ENCODE measurements at places on chromosomes 5 and 9.

- DNase-seq, result no peak
These were observed 316.5 kb downstream of the DIRAS2 start for GRCh38 chr9:90325913-90326653.

- no peak for DNase-seq
These were observed 73.0 kb upstream of the SNX2 start for GRCh38 chr5:122701640-122702523.

GRCh38 chr5:104538734-104539133 lies 976.1 kb upstream of the NUDT12 start:
- DNase-seq, result no peak

GRCh38 chr5:100840789-100841188 lies 62.3 kb downstream of the ST8SIA4 start:
- DNase-seq, result no peak

GRCh38 chr9:4905135-4905490 lies 80.0 kb upstream of the JAK2 start:
- DNase-seq, result no peak

DNA sequence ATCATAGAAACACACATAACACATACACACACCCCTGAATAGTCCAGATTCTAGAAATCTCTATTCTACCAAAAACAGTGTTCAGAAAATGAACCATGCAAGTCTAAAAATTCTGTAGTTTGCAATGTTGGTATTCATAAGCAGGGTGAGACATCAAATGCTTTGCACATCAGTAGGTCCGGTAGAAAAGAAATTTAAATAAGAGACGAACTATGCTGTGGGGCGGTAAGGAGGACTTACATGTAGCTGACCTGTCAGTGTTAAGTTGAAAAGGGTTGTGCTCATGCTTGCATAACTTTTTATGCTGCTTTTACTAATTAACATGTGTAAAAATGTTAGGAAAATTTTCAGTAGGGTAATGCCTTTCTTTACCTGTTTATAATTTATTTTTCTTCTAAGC lies 409.1 kb downstream of the KIAA0825 start:
- no peak for DNase-seq

GRCh38 chr9:127130661-127131538 lies 8.5 kb upstream of the ANGPTL2 start:
- peak; percentile 66 for DNase-seq

GRCh38 chr9:98142182-98142907 lies 23.3 kb upstream of the TRIM14 start:
- DNase-seq, result no peak

DNA sequence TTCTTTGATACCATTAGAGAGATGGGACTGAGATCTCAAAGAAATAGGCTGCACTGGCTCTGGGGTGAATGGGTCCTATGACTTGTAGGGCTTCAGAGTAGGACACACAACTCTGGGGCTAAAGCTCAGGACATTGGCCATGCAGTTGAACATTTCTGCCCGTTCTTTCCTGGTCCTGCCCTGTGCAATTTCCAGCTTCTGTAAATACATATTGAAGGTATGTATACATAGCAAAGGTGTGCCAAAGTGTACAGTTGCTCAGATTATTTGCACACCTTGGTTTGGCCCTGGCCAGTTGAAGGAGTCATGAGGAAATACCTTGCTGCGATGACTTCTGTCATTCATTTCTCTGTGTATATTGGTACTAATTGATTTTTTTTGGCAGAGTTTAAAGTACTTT lies 52.8 kb upstream of the TAF11L2 start:
- no peak for DNase-seq

DNA sequence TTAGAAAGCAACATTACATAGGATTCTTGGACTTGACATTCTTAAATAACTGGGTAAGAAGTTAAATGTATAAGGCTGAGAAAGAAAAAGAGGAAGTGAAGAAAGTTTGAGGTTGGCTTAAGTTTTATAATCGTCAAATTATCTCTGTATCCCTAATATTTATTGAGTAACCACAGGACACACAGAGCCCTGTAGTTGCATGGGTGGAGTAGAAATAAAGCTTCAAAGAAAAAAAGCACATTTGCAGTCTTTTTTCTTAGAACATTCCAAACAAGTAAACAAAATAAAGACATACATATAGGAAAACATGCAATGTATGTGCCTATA lies 137.0 kb downstream of the CCDC192 start:
- no peak for DNase-seq

GRCh38 chr9:98365227-98365669 lies 109.8 kb upstream of the TBC1D2 start:
- no peak for DNase-seq

DNA sequence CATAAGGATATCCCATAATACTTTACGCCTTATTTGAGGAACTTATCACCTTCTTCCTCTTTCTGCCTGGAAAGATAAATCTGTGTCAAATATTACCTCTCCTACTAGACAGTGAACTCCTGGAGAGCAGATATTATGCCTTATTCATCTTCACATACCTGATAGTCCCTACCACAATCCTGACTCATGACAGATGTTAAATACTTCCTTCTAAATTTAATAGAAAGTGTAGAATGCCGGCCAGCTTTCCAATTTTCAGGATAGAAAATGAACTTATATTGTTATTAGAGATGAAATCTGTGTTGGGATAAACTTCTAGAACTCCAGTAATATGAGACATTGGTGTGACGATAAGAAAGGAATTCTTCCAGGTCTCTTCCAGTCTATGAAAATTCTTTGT lies 89.0 kb downstream of the GCNT4 start:
- no peak for DNase-seq

DNA sequence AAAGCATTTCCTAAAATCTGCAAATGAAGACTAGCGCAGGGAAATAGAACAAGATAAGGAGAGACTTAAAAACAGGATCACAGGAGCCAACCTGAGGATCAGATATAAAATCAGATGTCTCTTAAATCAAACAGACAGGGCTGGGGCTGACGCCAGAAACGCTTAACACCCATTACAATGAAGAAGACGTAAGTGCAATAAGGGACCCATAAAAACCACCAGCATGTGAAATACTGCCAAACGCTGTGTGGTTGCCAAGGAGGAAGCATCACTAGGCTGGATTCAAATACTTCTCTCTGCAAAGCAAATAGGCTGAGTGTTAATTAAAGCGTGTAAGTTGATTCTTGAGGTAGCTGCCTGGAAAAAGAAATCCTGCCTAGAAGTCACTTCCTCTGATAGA lies 74.4 kb upstream of the ATP10B start:
- DNase-seq, result peak; percentile 46

DNA sequence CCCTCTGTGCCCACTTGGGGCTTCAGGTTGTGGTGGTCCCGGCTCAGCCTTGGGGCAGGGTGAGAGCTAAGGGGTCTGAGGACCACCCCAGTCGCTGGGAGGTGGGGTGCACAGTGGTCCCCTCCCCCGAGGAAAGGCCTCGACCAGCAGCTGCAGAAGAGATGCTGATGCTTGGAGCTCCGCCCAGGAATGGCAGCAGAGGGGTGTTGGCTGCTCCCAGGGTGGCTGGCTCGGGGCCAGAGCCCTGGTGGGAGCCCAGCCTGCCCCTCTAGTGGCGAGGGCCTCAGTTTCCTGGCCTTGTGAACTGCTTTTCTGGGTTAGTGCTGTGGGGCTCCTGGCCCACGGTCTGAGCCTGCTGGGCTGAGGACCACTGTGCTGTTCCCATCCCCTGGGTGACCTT lies 1.2 kb downstream of the DIPK1B start:
- DNase-seq, result no peak

GRCh38 chr9:100714372-100715099 lies 136.7 kb downstream of the CAVIN4 start:
- DNase-seq, result peak; percentile 75

DNA sequence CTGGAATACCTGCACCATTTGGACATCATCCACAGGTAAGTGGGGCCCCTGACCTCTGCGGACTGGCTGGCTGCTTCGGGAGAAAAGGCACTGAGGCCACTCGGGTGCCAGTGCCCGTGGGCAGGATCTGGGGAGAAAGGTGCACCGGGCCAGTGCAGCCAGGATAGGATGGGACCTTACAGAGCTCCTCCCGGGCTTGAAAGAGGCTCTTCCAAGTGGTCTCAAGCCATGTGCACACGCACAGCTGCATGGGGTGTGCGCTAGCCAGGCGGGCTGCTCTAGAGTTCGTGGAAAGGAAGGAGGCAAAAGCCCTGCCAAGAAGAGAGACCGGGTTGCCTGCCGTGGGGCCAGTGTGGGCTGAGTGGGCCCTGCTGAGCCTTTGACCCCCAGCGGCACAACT lies 13.4 kb downstream of the STKLD1 start:
- no peak for DNase-seq

DNA sequence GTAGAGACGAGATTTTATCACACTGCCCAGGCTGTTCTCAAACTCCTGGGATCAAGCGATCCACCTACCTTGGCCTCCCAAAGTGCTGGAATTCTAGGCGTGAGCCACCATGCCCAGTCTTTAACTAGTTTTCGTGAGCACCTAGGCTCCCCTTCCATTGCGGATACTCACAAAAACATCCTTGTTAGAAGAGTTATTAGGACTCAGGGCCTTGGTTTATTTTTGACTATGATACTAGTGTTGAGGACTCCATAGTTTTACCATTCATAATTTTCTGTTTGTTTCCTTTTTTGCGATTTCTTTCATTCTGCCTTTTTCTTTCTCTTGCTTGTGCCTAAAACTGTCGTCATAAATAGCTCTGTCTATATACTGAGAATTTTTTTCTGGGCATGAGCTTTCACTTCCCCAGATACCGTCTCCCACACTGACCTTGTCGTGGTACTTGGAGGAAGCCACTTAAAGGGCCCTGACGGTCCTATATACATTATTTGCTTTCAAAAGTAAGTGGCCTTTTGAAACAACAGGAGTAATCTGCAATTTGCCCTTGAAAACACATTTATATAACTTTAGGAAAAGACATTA lies 5.2 kb downstream of the F2R start:
- no peak for DNase-seq

GRCh38 chr9:69649566-69650250 lies 22.5 kb downstream of the APBA1 start:
- DNase-seq, result no peak

DNA sequence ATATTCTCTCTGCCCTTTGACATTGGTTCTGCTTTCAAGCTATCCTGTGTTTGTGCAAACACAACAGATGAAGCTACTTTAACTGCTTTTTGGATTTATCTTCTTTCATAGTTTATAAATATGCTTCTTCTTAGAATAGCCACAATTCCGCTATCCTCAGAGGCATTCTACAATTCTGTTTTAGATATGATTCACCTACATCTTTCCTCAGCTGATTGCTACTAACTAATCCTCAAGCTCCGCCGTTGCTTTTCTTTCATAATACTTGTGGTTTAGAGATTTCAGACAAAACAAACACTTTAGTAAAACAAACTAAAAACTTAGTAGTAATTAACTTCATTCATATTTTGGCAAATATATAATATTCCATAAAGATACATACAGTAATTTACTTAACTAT lies 52.5 kb downstream of the ECPAS start:
- DNase-seq, result no peak

GRCh38 chr5:87503004-87503403 lies 90.3 kb upstream of the CCNH start:
- DNase-seq, result no peak

DNA sequence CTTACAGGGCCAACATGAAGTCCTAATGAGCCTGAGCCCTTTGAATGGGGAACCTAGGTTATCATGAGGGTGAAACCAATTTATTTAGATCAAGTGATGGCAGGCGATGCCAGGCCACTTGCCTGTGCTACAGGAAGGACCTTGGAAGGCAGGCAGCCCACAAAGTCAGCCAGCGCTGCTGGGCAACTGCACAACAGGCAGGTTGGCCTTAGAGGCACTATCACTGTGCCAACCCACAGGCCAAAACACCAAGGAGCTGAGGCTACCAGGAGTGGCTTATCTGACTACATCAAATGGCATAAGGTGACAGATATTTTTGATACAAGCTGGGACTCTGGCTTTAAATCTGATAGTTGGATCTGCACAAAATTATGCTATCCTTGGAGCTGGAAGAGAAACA lies 319.1 kb downstream of the NTRK2 start:
- no peak for DNase-seq

DNA sequence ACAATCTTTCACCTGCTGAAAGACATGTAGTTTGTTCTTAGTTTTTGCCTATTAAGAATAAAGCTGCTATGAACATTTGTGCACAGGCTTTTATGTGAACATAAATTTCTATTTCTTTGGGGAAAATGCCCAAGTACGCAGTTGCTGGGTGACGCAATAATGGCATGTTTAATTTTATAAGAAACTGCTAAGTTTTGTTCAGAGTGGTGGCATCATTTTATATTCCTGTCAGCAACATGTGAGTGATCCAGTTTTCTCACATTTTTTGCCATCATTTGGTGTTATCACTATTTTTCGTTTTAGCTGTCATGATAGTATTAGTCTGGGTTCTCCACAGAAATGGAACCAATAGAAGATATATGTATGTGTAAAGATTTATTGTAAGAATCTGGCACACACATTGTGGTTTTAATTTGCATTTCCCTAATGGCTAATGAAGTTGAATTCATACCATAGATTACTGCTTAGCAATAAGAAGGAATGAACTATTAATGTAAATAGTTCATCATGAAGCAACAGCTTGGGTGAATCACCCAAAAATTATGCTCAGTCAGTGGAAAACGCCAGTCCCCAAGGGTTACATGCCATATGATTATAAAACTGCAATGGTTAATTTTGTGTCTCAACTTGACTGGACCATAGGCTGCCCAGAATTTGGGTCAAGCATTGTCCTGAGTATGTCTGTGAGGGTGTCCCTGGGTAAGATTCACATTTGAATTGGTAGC lies 358.6 kb downstream of the MSX2 start:
- no peak for DNase-seq

- DNase-seq, result no peak
These were observed 165.1 kb downstream of the ASTN2 start for GRCh38 chr9:117249799-117250198.

GRCh38 chr5:157459715-157460599 lies at the start of gene NIPAL4:
NIPAL4 (plus strand) TSS chr5:157460213; CDS start chr5:157460321, 108 bp downstream.
- DNase-seq, result no peak

DNA sequence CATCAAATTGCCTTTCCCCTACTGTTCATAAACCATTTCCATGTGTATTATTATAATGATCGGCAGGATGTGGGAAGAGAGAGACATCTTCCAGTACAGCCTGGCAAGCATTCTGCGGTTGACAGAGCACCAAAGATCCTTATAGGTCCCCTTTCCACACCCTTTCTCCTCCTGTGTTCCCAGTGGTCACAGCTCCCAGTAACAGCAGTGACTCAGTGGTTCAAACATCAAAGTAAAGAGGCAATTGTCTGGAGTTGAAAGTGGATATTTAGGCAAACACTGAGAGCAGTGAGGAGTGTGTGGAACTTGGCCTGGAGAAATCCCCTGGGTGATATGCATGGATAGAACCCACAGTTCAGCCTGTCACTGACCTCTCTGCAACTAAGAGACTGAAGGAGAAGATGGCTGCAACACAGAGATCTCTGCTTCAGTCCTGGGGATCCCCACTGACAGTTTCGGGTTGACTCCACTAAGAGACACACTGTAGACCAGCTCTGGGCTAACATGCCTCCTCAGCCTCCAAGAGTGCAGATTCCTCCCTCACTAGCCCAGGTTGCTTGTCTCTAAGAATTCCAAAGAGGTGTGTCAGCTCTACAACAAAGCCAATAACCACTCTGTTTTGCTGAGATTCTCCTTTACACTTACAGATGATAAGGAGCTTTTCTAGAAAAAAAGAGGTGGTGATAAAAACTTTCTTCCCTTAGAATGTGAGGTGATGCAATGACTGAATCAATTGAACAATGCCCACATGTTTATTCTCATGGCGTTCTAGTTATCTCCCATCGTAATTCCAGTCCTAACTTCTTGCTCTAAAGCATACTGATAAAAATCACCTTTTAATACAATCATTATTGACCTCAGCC lies 94.4 kb upstream of the IL6ST start:
- DNase-seq, result no peak

- no peak for DNase-seq
These were observed 60.8 kb downstream of the FGF18 start for GRCh38 chr5:171480239-171480638.

GRCh38 chr9:28502741-28503140 lies 929.5 kb upstream of the C9orf72 start:
- DNase-seq, result no peak

All from hippocampal formation (tissue), 2 donors.